ENCODE measurements at places on chromosomes 5 and 9. TPM values are rescaled to one million over a fixed set of nuclear protein-coding genes. Genes with fewer than 3 reads are reported as not detected.

- DNase-seq = no peak
These were observed 103.2 kb upstream of the SPATA31D4 start for GRCh38 chr9:81824802-81825730.

DNA sequence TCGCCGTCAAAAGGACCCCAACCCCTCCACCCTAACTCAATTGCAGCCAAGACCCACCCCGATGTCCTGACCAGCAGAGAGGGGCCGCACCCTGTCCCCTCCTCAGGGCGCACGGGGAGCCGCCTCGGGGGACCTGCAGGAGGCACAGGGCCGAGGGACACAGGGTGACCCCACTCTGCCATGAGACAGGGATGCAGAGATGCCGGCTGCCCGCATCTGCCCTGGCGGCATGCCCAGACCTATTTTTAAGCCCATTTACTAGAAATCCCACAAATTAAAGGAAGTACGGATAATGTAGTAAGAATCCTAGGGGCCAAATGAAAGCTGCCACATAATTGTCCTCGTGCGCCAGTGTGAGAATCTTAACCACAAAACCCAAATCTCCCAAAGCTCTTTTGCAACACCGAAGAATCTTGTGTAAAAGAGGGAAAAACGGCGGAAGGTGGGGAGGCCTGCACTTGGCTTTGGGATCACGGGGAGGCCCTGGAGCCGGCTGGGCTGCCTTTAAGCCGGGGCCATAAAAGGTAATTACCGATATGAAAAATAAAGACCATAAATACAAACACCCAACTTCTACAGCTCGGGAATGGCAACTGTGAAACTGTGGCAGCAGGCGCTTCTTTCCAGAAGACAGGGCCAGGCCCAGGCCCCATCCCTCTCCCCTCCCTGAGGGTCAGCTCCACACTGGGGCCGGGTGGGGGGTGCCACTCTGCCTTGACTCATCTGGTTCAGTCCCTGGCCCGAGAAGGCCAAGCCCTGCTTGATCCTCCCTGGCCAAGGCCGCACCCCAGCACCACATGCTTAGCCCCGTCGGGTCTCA is 35.0 kb downstream of the NACC2 start:
- no peak for DNase-seq

SPINK4 gene
- total RNA-seq = not detected

LHX3 gene
- 0.14 TPM for total RNA-seq

LCN9 gene
- total RNA-seq = not detected
